NCI-H69 (cell line): ENCODE measurements at places on chromosomes 11 and 22.

DNA sequence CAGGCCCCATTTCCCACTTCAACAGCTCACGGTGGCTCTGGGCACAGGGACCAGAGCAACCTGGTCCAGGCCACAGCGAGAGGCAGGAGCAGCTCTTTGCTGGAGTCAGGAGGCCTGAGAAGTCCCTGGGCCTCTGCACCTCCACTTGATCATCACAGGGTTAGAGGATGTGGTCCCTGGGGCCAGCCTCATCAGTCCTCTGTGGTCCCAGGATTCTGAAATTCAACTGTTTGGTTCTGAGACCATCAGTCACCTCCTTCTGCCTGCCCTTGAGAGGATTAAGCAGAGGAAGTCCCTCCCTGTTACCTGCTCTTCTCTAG, 24.9 kb upstream of the CBX7 start:
- no peak for DNase-seq

- DNase-seq, result no peak
Measured at GRCh38 chr11:123481640-123482039, 51.6 kb downstream of the GRAMD1B start.

- DNase-seq, result no peak
Measured at GRCh38 chr11:73195191-73196007, 22.7 kb upstream of the P2RY2 start.

DNA sequence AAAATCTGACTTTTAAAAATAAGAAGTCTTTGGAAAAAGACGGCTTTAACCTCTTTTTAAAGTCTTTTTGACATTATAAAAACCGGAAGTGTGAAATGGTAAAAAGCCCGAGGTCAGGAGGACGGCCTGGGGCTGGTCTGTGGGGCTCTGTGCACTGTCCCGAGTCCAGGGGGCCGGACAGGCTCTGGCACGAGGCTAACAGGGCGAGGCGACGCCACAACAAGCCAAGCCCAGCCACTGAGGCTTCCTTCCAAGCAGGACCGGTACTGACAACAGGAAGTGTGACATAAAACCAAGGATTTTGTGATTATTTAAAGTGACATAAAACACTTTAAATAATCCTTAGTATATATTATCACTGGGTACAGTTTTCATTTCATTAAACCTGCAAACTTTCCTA, 39.2 kb downstream of the BRD1 start:
- DNase-seq, result no peak

GRCh38 chr22:46783721-46784120, 21.3 kb downstream of the TBC1D22A start:
- no peak for DNase-seq

GRCh38 chr11:2886191-2886894, 768 bp upstream of the CDKN1C start:
- DNase-seq, result no peak
